ENCODE measurements at places on chromosomes 6 and 20.
A peak's percentile ranks its signal among the peaks of the same experiment; 100 is the strongest.

GRCh38 chr6:52635049-52635577 lies 35.8 kb upstream of the TMEM14A start:
- DNase-seq: no peak

GRCh38 chr20:52219441-52219840 lies 27.9 kb upstream of the ZFP64 start:
- no peak for DNase-seq

DNA sequence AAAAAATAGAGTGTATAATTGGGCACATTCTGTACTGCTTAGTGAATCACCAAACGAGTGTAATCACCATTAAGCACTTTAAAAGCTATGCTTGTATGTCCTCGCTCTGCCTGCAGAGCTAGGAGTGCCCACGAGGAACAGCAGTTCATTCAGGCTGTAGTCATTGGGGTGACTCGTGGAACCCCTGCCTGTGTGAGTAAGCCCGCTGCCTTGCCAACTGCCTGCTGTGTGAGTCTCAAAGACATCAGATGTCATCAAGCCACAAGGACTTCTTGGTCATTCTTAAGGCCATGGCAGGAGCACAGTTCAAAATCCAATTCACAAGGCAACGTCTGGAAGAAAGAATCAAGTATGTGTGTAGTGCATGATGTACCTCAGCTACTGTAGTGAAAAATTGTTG lies 60.4 kb downstream of the FOXO3 start:
- no peak for DNase-seq

DNA sequence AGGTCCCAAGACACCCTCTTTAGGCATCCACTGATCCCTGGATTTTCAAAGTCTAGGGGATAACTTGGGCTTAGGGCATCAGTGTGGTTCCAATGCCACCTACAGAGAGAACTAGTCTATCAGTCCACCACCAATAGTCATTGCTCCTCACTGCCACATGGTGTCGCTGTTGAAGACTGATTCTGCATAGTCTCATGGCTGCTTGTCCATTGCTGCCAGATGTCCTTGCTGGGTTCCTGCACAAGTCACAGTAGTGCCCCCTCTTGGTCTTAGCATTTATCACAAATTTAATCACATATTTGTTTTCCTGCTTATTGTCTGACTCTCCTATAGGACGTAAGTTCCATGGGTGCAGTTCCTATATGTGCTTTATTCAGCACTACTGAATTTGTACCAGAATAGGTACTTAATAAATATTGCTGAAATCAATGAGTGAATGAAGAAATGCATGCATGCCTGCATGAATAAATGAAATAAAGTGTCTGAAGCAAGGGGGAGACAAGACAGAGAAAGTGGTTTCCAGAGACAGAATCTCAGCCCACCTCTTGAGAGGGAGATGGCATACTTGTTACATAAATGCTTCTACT lies 45.9 kb upstream of the RALY start:
- DNase-seq: peak; percentile 4

GRCh38 chr20:17843246-17844132 lies 125.1 kb downstream of the SNX5 start:
- no peak for DNase-seq

GRCh38 chr6:169158174-169158573 lies 95.5 kb downstream of the THBS2 start:
- no peak for DNase-seq

GRCh38 chr6:155103816-155104366 lies 108.8 kb downstream of the TIAM2 start:
- DNase-seq: peak; percentile 13

DNA sequence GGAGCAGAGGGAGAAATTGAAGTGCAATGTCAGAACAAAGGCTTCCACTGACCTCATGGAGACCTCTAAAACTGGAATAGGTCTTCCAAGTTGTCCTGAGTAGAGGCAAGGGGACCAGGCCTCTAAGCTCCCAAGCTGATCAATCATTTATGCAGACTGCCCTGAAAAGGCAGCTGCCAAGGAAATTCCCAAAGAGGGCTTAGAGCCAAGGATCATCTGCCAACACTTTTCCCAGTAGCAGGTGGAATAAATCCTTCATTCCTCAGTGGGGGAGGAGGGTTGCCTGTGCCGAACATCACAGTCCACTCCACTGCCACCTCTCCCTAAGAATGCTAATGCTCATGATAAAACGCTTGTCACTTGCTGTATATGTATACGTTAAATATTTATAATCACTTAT lies 29.3 kb upstream of the RALY start:
- no peak for DNase-seq

GRCh38 chr6:133243723-133244305 lies 2.7 kb downstream of the EYA4 start:
- no peak for DNase-seq

- DNase-seq: no peak
Observed at GRCh38 chr6:132007474-132008190, 56.5 kb upstream of the CCN2 start.

GRCh38 chr6:121885399-121886152 lies 450.1 kb downstream of the GJA1 start:
- no peak for DNase-seq

DNA sequence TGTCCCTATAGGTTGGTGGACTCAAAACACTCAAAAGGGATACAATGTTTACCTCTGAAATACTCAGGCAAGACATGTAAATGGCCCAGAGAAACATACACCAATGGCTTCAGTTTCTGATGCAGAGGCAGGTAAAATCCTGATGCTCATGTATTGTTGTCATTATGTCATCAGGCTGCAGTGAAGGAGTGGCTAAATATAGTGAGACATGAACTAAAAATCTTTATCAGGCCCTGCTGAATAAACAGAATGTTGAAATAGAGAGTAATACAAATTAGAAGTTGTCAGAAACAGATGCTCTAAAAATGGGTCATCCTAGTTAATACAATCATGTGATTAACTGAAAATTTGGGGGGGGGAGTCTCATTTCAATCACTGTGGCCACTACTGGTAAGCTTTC lies 20.4 kb downstream of the PTPRK start:
- DNase-seq: no peak

GRCh38 chr6:28188111-28188979 lies 36.7 kb upstream of the ZSCAN9 start:
- DNase-seq: no peak

DNA sequence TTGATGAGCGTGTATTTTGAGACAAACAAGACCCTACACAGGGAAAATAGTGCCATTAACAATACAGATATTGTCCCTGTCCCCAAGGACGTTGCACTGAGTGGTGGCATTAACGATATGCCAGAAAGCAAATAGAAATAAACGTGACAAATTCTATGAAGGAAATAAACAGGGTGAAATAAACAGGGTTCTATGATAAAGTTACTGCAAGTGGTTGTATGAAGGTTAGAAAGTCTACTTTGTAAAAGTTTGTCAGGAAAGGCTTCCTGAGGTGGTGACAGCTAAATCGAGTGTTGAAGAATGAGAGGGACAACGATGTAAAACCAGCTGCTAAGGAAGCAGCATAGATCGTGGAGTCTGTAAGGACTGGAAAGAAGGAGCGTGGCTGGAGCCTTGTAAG lies 380.2 kb downstream of the LAMA2 start:
- no peak for DNase-seq

DNA sequence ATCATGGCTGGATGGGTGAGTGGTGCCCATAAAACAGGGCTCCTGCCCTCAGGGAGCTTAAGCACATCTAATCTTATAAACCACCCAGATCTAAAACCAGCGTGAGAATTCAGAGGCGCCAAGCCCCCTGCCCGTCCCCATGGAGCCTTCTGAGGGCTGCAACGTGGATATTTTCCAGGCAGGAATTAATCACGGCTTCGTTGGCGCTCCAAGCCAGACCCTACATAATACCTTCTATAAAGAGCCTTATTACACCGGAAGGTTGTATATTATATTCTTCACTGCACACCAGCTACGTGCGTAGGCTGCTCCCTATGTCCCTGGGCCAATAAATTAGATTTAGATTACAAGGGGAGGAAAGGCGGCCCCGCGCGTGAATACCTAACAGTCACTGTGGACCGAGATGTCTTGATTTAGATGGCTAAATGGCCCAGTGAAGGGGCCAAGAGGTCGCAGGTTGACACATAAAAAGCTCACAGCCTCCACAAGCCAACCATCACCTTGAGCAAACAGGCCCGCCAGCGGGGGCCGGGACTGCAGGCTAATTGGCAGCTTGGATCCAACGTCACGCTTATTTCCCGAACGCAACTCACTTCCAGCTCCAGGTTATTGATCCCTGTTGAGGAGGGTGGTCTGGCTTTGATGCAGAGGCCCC lies 64.7 kb upstream of the APCDD1L start:
- no peak for DNase-seq

- DNase-seq: no peak
Observed at GRCh38 chr6:87917886-87918285, 129.8 kb upstream of the SPACA1 start.

DNA sequence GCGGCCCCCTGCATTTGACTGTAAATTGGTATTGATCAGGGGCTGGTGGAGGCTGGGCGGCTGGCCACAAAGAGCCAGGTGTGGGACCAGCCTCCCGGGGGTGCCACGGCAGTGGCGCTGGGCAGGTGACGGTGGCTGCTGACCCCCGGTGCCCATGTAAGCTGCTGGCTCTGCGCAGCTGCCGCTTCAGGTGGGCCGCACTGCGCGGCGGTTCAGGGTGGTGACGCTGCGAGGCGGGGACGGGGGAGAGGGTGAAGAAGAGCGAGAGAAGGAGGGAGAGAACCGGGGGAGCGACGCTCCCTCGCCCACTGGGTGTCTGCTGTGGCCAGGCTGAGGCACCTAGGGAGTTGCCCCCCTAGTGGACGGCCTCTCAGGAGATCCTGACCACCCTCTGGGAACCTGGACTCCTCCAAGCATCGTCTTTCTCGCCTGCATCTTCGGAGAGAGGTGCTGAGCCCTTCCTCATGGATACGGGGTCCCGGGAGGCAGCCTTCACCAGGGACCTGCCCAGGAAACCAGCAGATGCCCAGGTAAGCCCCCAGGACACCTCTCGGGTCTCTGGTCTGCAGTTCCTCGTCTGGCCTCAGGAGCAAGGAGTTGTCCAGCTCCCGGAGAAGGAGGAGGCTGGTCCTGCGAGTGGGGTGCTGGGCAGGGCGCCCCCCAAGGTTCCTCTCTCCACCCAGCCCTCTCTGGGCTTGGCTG lies 77.5 kb upstream of the GATA5 start:
- DNase-seq: no peak

DNA sequence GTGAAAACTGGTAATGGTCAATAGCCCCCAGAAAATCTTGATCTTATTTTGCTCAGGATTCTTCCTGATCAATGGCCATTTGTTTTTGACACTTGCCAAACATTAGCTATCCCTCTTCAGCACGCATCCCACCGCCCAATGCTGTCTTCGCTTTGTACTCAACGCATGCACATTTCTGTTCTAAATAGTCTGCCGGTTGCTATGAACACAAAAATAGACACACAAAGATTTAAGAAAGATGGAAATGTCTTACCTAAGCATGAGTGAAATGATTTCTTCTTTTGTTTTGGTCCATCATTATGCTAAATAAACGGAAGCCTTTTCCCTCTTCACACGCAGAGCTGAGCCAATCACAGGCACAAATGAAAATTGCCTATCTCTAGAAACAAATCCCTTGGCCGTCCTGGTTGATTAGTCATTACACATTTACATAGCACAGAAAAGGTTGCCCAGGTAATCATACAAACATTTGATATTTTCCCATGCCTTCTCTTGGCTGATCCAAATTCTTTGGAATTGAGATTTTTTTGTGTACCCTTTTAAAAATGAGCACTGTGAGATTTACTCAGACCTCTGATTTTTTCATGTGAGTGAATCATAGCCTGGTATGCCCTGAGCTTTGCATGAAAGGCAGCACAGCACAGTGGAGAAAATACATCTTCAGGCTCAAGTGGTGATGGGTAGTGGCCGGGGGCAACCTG lies 70.5 kb upstream of the FAM184A start:
- no peak for DNase-seq

DNA sequence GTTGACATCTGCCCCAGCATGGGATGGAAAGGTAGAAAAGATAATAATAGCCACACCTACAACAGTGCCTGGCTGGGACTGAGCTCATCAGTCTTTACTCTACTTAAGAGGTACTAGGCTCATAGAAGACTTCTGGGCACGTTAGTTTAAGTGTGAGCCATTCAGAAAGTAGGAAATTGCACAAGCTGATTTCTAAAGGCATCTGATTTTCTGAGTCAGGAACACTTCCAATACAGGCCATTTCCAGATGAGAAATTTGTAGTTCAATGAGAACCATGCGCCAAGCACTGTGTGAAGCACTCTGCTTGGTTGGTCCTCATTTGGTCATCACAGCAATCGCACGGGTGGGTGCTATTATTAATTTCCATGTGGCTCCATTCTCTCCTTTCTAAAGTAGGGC lies 42.3 kb downstream of the MOCS1 start:
- no peak for DNase-seq

- no peak for DNase-seq
Observed at GRCh38 chr6:158647501-158647900, 2.4 kb upstream of the SYTL3 start.

DNA sequence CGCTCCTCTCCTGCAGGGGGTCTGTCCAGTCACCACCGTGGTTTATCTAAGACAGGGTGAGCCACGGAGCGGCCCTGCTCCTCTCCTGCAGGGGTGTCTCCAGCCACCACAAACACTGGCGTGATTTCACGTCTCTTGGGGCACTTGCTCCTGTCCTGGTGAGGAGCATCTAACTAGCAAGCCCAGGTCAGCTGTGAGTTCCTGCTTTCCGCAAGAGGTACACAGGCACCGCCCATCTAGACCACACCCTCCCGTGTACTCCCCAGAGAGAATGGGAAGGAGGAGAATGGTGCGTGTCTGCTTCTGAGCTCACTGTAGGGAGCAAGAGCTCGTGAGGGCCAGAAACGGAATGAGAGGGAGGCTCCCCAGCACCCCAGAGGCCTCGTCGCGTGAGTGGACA lies 40.7 kb downstream of the DACT2 start:
- no peak for DNase-seq

GRCh38 chr20:62856931-62857619 lies 4.5 kb downstream of the TCFL5 start:
- no peak for DNase-seq

DNA sequence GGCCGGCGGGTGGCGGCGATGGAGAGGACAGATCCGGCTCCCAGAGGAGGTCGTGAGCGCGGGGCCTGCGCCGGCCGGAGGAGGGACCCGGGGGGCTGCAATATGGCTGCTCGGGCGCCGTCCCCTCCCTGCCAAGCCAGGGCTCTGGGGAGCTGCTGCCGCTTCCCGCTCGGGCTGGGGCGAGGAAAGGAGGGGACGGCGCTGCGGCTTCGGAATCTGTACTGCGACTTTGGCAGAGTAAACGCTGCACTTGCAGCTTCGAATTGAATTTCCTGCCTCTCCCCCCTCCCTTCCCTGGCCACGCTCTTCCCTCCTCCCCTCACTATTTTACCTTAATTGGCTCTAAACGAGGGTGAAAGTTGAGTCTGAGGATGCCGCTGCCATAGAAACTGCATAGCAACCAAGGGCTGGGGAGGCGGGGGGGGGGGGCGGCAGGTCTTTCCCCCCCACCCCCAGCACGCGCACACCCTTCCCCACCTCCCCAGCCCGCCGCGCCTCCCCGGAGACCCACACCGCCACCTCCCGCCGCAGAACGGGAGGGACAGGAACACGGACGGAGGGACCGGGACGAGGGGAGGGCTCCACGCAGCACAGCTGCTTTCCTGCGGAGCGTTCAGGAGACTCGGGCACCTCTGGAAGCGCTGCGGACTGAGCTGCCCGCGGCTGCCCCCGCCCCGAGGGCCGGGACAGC lies 93.9 kb downstream of the RNASET2 start:
- peak; percentile 9 for DNase-seq
